ENCODE measurements at places on chromosomes 6 and 20.

DNA sequence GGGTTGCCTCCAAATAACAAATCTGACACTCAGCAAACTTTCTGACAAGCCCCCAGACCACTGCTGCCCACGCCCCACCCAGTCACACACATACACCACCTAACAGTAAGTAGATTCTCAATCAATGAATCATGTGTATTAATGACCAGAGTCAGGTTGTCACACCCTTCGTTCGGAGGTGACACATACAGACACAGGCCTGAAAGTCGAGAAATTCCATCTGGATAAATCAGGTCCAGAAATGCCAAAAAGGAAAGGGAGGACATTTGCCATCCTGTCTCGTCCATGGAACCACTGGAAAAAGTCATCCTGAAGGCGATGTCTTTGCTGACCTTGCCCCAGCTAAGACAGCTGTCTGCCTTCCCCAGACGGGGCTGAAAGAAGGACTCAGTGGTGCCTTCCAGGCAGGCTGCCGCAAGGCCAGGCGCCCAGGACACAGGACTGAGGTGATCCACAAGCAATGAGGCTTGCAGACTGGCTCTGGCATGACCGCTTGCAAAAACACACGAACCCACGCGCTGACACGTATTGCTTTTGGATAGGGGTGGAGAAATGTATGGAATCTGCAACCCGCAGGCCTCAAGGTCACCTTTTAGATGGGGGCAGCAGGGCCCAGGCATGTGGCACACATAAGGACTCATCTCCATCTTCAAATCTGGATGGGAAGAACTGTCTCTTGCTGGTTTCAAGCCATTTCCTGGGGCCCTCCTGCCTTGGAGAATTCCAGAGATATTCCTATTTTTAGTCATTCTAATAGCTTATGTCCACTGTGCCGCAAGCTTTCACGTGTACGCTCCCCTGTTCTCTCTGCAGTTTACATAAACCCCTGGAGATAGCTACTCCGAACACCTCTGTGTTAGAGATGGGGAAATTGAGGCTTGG, 9.0 kb downstream of the NFATC2 start:
- DNase-seq = no peak

GRCh38 chr20:59824711-59825562, 108.5 kb downstream of the SYCP2 start:
- DNase-seq = no peak

- no peak for DNase-seq
Observed at GRCh38 chr20:51789434-51789833, 12.9 kb downstream of the SALL4 start.

DNA sequence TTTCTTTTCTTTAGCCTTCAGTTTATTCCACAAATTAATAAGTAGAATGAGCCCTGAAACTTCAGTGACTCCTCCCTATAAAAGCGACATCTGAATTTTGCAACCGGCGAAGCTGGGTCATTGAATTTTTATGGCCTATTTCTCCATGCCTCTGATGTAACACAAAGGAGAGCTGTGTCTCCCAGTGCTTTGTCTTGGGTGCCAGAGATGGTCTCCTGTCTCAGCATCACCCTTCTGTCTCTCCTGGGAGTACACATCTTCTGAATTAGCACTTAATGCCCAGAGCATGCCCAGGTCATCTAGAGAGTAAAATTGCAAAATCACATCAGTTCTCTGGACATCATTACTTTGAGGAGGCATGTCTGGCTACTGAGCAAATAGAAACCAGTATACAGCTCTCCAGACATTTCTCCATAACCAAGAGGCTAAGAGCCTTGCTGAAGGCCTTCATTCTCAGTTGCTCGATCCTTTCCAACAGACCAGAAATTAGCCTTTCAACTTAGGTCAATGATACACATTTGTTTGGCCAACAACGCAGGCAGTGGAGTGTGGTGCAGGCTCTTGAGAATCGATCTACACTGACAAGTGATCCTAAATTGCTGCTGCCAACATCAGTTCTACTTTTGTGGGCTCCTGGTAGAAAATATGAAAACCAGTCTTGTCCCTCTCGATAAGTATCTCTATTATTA, 176.0 kb upstream of the FOXQ1 start:
- no peak for DNase-seq

DNA sequence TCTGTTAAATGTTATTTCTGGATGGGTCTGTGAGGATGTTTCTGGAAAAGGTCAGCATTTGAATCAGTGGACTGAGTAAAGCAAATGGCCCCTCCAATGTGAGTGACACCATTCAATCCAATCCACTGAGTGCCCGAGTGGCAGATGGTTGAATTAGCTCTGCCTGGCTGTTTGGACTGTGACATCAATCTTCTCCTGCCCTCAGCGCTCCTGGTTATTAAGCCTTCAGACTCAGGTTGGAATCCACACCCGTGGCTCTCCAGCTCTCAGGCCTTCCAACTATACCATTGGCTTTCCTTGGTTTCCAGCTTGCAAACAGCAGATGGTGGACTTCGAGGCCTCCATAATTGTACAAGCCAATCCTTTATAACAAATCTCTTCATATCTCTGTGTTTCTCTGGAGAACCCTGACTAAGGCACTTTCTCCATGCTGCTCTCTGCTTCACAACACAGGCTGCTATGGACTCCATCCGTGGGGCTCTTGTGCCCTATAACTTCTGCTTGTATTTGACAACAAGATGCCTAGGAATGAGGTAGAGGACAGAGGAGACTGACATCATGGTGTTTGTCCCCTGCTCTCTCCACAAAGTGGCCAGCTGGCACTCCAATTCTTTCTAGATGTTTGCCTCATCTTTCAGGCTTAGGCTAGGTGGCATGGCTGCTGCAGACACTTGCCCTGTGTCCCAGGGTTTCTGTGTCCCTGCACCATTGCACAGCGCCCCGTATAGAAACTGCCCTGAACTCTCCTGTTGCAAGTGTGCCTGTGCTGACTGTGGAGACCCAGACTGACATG, 4.8 kb upstream of the CSTL1 start:
- no peak for DNase-seq

DNA sequence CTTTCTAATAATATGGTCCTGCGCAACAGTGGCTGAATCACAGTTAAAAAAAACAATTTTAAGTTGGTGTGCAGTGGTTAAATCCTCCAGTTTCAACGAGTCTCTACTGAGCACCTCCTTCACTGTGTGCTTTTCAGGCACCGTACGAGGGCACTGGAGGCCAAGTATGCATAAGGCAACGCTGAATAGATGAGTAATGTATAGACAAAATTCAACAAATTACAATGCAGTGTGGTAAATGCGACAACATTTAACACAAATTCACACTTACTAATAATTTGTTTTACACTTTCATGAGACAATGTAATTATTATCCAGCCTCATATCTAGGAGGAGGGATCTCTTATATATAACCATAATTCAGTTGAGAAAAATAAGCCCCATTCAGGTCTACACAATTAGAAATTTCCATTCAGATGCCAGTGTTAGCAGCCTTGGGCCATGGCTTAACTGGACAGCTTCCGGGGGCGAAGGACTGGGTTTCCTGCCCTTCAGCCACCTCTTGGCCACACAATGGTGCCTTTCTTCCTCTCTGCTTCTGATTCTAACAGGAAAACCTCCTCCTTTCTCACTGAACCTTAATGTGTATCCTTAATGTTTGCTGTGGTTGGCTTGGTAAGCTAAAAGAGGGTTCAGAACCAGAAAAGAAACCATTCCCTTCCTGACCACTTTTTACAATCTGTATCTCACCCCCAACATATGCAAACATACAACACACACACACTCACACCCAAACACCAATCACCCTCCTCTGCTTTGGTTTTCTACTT, 51.9 kb downstream of the B4GALT5 start:
- no peak for DNase-seq

- no peak for DNase-seq
Observed at GRCh38 chr20:6966721-6967120, 199.2 kb downstream of the BMP2 start.

GRCh38 chr6:25061289-25061936, 125.7 kb upstream of the RIPOR2 start:
- no peak for DNase-seq

DNA sequence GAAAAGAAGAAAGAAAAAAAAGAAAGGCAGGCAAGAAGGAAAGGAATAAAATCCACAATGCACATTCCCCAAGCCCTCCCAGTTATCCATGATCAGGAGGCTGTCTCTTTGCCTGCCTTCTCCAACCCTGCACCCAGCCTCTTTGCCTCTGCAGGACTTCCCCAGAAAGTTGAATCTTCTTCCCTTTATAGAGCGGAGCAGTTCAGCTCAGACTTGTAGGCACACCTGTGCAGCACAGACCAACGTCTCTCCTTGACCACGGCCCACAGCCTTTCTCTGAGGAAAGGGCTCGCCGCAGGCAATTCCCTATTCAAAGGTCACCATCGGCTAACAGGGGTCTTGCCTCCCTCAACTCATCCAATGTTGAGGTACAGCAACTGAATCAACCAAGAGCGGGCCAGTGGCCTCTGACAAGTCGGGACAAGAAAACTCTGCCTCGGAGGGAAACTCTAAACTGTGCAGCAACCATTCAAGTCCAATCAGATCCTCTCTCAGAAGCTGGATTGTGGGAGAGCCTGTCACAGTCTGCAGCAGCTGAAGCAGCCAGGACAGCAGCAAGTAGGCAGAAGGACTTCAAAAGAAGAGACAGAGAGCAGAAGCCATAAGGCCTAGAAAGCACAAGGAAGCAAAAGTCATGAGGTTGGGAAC, 529.2 kb upstream of the JARID2 start:
- DNase-seq = no peak

GRCh38 chr6:75932067-75932466, 140.4 kb downstream of the IMPG1 start:
- DNase-seq = no peak

DNA sequence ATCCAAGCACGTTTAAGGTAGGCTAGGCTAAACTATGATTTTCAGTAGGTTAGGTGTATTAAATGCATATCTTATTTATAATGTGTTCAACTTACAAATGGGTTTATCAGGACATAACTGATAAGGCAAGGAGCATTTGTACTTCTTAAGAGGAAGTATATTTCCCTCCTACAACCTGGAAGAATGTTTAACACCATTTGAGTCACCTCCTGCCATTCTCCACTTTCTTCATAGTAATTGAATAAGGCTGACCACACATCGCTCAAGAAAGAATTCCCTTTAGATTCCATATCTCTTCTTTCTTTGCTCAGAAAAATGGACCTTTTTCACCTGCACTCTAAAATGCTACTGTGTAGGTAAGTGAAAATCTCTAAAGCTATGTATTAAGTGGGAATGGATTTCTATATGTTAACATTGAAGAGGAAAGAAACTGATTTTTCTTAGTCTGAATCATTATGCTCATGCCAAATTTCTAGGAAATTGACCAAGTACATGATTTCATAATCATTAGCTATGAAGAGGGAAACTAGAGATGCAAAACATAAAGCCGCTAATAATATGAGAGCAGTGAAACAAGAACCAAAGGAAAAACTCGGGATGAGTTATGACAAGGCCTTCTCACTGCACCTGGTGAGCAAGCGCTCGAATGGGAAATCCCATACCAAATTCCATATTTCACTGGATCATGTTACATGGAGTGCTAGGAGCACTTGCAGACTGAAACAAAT, 210.4 kb downstream of the ALDH8A1 start:
- no peak for DNase-seq

DNA sequence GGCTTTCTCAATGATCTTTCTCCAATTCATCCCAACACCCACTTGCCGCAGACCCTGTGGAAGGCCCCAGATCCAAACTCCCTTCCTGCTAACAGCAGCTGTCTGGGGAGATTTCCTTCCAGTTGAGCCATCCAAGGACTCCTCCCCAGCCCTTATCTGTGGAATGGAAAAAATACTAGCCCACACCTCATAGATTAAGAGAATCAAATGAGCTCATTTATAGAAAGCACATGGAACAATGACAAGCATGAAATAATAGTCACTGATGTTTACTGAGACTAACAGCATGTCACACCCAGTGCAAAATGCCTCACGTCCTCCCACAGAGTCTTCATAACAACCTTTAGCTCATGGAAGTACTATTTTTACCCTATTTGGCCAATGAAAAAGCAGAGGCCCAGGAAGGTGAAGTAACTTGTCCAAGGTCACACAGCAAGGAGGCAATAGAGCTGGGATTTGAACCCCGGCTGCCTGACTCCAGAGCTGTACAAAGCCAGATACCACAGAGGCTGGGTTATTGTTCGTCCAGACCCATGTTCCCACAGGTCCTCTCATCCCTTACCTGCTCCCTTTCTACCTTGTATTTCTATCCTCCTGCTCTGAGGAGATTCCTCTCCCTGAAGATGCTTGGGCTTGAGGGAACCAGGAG, 23.4 kb upstream of the PTGIS start:
- no peak for DNase-seq

GRCh38 chr6:116611056-116611455, 5.2 kb upstream of the RSPH4A start:
- DNase-seq = no peak

- peak; percentile 7 for DNase-seq
Observed at GRCh38 chr20:8094415-8094818, 37.6 kb upstream of the PLCB1 start.

- no peak for DNase-seq
Observed at GRCh38 chr20:47019121-47019824, 124.6 kb downstream of the EYA2 start.

- DNase-seq = no peak
Observed at GRCh38 chr6:116047173-116047933, 13.3 kb downstream of the FRK start.

DNA sequence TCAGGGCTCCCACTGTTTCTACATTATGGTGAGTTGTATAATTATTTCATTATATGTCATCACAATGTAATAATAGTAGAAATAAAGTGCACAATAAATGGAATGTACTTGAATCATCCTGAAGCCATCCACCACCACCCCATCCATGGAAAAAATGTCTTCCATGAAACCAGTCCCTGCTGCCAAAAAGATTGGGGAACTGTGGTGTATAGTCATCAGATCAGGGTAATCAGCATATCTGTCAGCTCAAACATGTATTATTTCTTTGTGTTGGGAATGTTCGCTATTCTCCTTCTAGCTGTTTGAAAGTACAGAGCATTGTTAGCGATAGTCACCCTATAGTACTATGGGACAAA, 33.8 kb upstream of the SLC22A23 start:
- DNase-seq = no peak

DNA sequence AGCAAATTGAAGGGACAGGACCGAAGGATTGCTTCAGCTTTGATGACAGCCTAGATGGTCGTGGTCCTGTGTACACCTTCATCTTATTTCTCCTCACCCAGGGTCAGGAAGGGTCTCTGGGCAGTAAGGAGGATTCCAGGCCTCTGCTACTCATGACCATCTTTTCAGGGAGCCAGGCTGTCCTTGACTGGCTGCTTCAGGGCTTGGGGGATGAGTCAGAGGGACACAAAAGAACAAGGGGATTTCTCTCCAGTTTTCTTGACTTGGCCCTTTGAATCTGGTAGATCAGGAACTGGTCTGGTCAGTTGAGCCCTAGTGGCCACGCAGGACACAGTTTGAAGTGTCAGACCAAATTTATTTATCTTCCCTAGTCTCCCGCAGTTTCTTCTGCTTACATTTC, 402.1 kb upstream of the CHD6 start:
- no peak for DNase-seq

GRCh38 chr6:11358904-11359830, 126.7 kb upstream of the NEDD9 start:
- DNase-seq = no peak

- no peak for DNase-seq
Observed at GRCh38 chr20:16364320-16364687, 208.9 kb downstream of the KIF16B start.

Data from anterior cingulate cortex (tissue), 58 donors.